ENCODE measurements at places on chromosomes 2 and 18.

DNA sequence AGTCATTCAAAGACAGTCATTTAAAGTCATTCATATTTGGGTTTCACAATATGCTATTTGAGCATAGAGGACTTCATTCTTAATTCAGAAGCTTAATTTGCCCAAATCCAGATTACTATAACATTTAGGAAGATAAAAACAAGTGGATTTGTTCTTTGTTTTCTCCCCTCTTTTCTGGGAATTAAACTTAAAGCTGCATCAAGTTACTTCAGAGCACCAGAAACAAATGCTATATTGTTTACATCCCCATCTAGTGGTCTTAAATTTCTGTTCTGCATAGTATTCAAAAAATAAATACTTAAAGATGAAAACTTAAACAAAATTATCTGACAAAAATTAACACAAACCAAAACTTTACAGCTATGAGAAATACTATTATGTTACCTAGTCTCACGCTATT, 34.7 kb upstream of the MARCHF7 start:
- no peak for DNase-seq

DNA sequence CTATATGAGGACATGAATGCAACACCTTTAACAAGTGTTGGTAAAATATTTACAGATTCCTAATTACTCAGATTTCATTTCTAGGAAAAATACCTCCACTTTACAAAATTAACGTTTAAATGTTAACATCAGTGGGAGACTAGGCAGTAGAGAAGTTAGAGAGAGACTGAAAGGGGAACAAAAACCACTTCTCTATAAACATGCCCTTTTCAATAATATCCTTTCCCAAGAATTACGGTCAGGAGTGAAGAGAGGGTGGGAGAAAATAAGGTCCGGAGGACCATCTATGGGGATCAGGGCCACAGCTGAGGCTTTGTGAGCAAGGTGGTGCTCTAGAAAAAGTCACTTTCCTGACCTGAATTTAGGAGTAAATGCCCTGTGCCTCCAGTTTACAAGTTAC, 65.3 kb upstream of the WIPF1 start:
- no peak for DNase-seq

DNA sequence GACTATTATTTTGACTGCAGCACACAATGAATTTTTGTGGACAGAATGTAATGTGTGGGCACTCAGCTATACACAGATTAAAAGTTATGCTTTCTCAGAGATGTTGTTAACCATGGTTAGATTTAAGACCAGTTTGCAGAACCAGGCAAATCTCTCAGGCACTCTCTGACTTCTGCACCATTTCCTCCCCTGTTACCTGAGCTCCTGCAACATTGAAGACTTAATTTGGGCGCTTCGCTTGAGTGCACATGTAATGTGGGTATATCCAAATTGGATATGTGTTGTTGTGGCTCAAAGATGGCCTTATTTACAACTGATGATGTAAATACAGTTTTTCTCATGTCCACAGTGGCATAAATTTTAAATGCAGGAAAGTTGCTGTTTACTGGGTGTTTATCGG, 469.4 kb downstream of the PTPRM start:
- DNase-seq: no peak

- DNase-seq: no peak
These were observed 204.0 kb downstream of the ZNF521 start for GRCh38 chr18:25147877-25148488.

GRCh38 chr2:20425884-20426283, 21.0 kb upstream of the RHOB start:
- no peak for DNase-seq

DNA sequence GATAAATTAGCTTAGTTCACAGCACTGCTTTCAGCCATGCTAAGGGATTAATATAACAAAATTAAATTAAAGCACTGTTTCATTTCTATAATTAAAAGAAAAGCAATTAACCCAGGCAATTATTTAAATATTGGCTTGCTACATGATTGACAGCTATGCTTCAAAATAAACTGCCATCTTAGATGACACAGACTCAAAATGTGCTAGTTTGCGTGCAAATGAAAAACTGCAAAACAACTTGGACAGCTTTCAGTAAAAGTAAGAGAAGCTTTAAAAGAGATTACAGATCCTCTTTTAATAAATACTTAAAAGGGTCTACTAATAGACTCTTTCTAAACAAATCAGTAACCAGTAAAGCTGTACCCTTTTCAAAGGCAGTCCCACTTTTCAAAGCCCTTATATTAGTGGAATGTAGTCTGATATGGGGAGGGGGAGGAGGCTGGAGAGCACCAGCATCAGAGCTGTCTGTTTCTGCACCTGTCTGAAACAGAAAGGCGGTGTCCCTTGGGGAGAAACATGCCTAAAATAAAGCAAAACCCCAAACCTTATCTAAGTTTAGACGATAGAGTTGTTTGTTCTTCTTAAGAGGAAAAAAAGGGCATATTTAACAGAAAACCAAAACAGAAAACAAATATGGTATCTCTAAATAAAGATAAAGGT, 20.8 kb downstream of the EIF2AK3 start:
- no peak for DNase-seq

- no peak for DNase-seq
These were observed 181.8 kb downstream of the SNTG2 start for GRCh38 chr2:1132328-1132969.

- DNase-seq: no peak
These were observed 121.5 kb upstream of the PDE1A start for GRCh38 chr2:182548031-182548950.

DNA sequence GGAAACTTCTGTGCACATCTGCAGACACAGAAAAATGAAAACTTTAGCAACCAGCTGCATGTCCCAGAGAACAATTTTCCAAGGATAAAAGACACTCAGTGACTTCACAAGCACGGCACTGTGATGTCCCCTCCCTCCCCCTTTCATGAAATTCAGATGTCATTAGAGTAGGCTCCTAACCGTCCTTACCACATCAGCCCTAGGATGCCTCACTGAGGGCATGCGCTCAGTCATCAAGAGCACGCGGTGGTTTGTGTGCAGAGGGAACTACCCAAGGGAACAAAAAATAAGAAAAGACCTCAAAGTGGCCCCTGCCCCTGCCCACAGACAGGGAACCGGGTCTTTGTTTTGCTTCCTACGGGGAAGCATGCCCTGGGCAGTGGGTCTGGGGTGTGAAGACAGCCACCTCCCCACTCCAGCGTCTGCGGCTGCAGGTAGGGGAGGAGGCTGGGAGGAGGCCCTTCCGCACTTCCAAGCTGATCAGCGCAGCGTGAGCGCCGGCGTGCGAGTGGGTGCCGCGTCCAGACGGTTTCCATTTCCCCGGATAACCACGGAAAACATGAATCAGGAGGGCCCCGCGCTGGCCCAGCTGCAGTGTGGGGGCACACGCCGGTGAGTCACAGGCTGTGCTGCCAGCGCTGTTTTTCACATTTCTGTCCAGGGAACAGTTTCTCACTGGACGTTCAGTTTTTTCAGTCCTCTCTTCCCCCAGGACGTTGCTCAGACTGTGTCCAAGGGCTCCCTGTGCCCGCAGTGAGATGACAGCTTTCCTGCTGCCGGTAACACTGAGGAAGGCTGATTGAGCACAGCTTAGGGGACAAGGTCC, 70.6 kb downstream of the COPS8 start:
- DNase-seq: no peak

DNA sequence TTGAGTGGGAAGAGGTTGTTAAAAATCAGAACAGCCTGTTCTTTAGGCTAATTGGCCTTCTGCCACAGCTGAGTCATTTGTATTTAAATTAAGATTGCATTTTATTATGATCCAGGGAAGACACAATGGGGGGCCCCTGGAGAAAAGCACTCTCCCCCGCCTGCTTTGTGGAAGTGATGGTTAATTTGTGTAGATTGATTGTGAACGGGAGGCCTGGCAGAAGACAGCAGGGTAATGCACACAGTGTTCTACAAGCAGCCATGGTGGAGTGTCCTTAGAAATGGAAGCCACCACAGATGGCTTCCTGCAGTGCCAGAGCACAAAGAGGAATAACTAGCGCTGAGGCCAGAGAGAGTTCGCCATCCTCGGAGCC, 19.6 kb downstream of the RAMP1 start:
- no peak for DNase-seq

DNA sequence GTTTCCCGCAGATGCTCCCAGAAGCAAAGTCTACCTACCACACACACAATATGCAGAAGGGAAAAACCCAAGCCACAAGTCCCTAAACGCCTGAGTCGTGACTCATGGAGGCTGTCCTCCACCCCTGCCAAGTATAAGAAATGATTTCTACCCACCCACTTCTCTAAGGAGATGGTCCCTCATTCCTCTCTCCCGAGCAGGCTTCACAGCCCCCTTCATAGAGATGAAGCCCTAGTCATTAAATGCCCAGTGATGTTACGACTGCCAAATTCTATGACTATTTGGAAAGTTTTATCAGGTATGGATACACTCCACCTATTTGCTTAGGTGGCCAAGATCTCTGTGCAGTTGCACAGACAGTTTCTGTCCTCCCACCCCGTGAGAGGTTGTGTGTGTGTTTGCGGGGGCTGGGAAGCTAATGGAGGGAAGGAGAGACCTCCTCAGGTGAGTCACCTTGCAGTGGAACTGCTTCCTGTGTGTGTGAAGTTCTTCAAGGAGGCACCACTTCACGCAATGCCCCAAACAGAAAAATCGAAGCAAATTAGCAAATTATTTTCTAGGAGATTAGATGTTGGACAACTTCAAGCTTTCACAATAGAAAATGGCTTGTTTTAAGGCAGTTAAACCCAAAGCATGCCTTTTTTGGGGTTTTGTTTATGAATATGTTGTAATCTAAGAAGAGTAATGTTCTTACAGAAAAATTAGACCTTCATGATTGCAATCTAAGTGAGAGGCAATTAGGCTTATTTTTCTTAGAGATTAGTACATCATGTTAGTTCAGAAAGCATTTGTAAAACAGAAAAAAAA, 175.2 kb downstream of the TGIF1 start:
- DNase-seq: no peak

DNA sequence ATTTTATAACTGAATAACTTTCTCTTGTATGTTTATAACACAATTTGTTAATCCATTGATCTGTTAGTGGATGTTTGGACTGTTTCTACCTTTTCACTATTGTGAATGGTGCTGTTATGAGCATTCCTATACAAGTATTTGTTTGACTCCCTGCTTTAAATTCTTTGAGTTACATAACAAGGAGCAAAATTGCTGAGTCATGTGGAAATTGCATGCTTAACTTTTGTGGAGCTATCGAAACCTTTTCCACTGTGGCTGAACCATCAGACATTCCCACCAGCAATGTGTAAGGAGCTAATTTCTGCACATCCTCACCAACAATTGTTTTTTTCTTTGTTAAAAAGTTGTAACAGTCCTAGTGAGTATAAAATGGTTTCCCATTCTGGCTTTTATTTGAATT, 415.5 kb downstream of the CBLN2 start:
- no peak for DNase-seq

DNA sequence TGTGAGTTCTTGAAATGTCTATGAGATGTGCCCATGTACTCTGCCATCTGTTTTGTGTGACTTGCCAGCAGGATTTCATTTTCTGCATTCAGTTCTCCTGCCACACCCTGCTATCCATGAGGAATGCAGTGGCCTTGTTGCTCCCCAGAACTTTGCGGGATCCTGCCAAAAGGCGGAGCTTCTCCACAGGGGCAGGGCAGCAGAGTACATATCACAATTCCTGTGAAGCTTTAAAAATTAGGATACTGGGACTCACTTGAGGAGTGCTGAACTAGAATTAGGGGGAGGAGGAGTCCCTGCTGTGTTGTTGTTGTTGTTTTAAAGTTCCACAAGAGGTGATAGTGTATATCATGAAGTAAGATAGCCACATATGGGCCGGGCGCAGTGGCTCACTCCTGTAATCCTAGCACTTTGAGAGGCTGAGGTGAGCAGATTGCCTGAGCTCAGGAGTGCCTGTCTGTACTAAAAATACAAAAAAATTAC, 76.4 kb downstream of the TANC1 start:
- DNase-seq: no peak

GRCh38 chr2:10507106-10507505, 59.0 kb upstream of the ODC1 start:
- DNase-seq: no peak

GRCh38 chr18:46163091-46163490, 58.9 kb downstream of the HAUS1 start:
- no peak for DNase-seq

GRCh38 chr2:31957354-31958139, 53.3 kb downstream of the MEMO1 start:
- no peak for DNase-seq

DNA sequence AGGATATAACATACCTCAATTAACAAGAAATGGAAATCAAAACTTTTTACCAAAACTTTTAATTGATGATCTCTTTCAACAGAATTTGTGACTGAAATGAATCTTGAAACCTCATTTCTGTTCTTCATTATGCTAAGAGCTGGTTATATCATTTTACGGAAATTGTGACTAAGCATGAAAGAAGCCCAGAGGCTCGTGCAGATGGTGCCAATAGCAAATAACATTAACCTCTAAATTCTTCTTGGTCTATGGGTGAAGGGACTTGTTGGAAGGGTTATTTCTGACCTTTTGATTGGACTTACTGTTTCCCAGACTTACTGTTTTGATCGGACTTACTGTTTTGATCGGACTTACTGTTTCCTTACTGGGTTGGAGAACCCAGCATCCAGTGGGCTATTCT, 435.6 kb downstream of the TDRD15 start:
- no peak for DNase-seq

DNA sequence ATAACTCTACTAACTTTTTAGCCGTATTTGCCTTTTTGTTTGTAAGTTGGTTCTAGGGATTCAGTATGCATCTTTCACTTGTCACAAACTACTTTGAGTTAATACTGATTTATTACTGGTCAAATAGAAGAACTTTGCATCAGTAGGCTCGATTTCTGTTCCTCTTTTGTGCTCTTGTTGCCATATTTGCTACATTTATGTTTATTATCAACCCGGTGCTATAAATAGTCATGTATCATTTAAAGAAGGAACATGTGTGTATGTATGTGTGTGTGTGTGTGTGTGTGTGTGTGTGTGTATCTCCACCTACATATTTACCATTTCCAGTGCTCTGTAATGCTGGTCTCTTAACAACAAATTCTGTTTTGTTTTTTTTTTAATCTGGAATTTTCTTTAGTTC, 79.6 kb upstream of the B3GNT7 start:
- no peak for DNase-seq

DNA sequence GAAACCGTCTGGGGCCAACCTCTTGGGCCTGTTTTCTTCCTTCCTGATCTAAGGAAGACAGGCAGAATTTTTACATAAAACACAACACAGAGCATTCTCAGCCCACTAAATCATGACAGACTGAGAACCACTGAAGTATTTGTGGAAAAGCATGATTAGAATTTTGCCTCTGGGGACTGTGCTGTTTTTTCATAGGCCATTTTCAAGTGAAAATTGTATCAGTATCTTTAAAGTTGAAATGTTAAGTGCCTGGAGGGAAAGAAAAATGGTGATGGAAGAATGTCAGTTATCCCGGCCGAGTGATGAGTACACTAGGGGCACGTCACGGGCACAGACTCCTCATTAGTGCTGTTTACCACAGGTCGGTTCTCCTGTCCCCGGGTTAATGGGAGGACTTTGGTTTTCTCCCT, 36.9 kb downstream of the EHD3 start:
- DNase-seq: no peak

- DNase-seq: no peak
These were observed 399.0 kb upstream of the SLC39A10 start for GRCh38 chr2:195257979-195258378.

GRCh38 chr18:39274535-39274934, 1708.9 kb upstream of the CELF4 start:
- DNase-seq: no peak

All from NCI-H1930 (cell line).